ENCODE measurements at places on chromosomes 1 and 21.

DNA sequence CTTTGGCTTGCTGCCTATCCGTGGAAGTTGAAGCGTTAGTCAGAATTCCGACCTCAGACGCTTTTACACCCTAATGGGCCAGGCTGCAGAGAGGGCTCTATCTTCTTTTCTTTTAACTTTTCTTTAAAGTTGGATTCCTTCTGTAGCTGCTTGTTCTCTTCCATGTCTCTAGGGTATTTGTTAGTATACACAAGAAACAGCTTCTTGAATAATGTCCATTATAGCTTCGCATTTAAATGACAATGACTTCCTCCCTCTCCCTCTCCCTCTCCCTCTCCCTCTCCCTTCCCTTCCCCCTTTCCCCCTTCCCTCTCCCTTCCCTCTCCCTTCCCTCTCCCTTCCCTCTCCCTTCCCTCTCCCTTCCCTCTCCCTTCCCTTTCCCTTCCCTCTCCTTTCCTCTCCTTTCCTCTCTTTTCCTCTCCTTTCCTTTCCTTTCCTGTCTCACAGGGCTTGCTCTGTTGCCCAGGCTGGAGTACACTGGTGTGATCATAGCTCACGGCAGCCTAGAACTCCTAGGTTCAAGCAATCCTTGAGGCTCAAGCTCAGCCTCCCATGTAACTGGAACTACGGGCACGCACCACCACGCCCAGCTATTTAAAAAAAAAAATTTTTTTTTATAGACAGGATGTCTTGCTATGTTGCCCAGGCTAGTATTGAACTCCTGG lies 33.0 kb downstream of the RIPPLY3 start:
- H3K27ac ChIP-seq = no peak overlapping the region
- H3K27me3 ChIP-seq = peaks cover 4% of the 10 kb centered on the region
- H3K36me3 ChIP-seq = no peaks in the 10 kb centered on the region
- no peak overlapping the region for H3K4me3 ChIP-seq
- no peaks in the 10 kb centered on the region for H3K4me1 ChIP-seq
- no peak for DNase-seq

DNA sequence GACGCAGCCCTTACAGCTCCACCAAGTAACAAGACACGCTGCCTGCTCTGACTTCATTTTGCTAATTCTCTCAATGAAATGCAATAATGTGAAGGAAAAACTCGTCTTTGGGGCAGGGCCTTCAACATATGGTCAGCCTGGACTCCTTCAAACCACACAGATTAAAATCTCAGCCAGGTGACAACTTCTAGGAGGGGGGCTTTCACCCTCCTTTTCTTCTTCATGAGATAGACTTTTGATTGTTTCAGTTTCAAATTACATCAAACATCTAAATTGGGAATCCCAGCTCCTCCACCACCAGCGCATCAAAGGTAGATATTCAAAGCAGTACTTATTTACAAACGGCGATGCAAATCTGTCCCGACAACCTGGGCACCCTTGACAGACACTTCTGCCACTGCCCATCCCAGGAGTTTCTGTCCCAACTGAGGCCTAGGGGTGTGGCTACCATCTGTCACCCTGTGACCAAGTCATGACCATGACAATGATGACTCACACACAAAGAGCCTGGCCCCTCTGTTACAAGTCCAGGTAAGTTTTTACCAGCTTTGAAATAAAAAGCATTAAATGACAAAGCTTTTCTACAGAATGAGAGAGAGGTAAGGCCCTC lies 29.7 kb downstream of the SSBP3 start:
- H3K4me3 ChIP-seq = no peak overlapping the region
- no peaks in the 10 kb centered on the region for H3K4me1 ChIP-seq
- H3K27ac ChIP-seq = no peak overlapping the region
- no peaks in the 10 kb centered on the region for H3K36me3 ChIP-seq

- no peaks in the 10 kb centered on the region for H3K36me3 ChIP-seq
- H3K4me3 ChIP-seq = no peak overlapping the region
- H3K4me1 ChIP-seq = peaks cover 6% of the 10 kb centered on the region
- DNase-seq = no peak
- H3K27ac ChIP-seq = no peak overlapping the region
- H3K27me3 ChIP-seq = peaks cover 10% of the 10 kb centered on the region
Measured at GRCh38 chr1:91619881-91620280, 119.2 kb downstream of the CDC7 start.

DNA sequence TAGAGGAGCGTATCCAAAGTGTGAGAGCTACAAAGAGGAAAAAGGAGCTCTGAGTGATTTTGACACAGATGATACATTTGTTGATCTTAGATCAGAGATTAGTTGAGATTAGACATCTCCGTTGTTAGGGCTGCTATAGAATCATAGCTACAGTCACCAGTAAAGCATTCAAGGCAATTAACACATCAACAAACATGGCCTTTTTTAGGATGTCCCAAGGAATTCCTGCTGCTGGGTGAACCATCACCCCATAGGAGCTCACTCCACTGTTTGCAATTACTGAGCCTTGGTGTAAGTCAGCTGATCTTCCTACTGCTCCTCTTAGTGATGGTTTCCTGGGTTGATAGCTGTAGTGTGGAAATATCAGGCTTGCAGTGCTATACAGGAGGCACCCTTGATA lies 6.7 kb upstream of the RSRP1 start:
- peak; percentile 69 for DNase-seq
- H3K36me3 ChIP-seq = no peaks in the 10 kb centered on the region
- peak overlapping the region; percentile 65 for H3K27ac ChIP-seq
- H3K4me3 ChIP-seq = no peak overlapping the region
- peaks cover 29% of the 10 kb centered on the region for H3K4me1 ChIP-seq

DNA sequence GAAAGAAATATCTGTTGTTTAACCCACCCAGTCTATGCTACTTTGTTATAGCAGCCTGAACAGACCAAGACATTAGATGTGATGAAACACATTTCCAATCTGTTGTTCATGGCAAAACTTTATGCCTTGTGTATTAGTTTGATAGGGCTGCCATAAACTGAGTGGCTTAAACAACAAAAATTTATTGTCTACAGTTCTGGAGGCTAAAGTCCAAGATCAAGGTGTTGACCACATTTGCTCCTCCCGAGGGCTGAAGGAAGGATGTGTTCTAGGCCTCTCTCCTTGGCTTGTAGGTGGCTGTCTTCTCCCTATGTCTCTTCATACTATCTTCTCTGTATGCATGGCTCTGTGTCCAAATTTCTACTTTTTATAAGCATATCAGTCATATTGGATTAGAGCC lies 94.1 kb upstream of the HIVEP3 start:
- no peak for DNase-seq
- no peaks in the 10 kb centered on the region for H3K36me3 ChIP-seq
- no peak overlapping the region for H3K27ac ChIP-seq
- no peaks in the 10 kb centered on the region for H3K27me3 ChIP-seq
- H3K4me1 ChIP-seq = no peaks in the 10 kb centered on the region

- DNase-seq = peak; percentile 85
- H3K27ac ChIP-seq = no peak overlapping the region
- peaks cover 4% of the 10 kb centered on the region for H3K4me1 ChIP-seq
- no peak overlapping the region for H3K4me3 ChIP-seq
Measured at GRCh38 chr21:36247316-36248010, 72.5 kb upstream of the MORC3 start.

- peaks cover 10% of the 10 kb centered on the region for H3K4me1 ChIP-seq
- DNase-seq = no peak
- H3K36me3 ChIP-seq = no peaks in the 10 kb centered on the region
- H3K4me3 ChIP-seq = no peak overlapping the region
- H3K27me3 ChIP-seq = no peaks in the 10 kb centered on the region
- no peak overlapping the region for H3K27ac ChIP-seq
Measured at GRCh38 chr1:111778066-111778465, 22.4 kb downstream of the DDX20 start.

DNA sequence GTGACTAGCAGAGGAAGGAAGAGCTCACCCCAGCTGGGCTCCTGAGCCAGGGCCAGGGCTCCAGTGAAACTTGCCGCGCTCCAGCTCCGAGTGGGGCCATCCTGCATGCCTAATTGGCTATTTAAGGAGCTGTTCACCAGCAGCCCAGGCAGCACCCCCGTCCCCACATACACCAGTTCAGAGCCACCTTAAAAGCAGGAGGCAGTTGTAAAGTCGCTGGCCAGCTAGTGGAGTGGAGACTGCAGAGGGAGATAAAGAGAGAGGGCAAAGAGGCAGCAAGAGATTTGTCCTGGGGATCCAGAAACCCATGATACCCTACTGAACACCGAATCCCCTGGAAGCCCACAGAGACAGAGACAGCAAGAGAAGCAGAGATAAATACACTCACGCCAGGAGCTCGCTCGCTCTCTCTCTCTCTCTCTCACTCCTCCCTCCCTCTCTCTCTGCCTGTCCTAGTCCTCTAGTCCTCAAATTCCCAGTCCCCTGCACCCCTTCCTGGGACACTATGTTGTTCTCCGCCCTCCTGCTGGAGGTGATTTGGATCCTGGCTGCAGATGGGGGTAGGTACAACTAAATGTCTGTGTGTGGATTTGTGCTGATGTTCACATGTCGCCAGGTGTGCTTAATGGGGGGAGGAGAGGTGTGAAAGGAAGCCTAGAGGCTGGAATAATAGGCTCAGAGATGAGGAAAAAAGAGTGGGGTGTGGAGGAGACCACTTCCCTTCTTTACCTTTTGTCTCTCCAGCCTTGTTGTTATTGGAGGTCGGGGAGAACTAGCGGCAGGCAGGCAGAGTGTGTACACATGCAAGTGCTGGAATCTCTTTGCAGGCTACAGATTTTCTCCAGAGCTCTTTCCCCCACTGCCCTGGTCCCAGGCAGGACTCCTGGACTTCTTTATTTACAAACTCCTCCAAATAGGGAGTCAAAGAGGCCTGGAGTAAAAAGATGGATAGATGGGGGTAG lies at the start of gene CA14:
Gene CA14 (plus strand): TSS at position 151 of the 962 bp plus-strand sequence. CDS start 355 bp downstream, at position 506.
- peak; percentile 69 for DNase-seq
- H3K36me3 ChIP-seq = no peaks in the 10 kb centered on the region
- H3K27me3 ChIP-seq = peaks cover 30% of the 10 kb centered on the region
- peaks cover 17% of the 10 kb centered on the region for H3K4me1 ChIP-seq
- H3K4me3 ChIP-seq = peak within 1 kb of the TSS; percentile 40
- no peak within 1 kb of the TSS for H3K27ac ChIP-seq

GRCh38 chr1:6745073-6745472 lies 40.2 kb upstream of the CAMTA1 start:
- DNase-seq = no peak
- peaks cover 14% of the 10 kb centered on the region for H3K4me1 ChIP-seq
- H3K36me3 ChIP-seq = no peaks in the 10 kb centered on the region
- H3K27me3 ChIP-seq = peaks cover 19% of the 10 kb centered on the region
- no peak overlapping the region for H3K4me3 ChIP-seq
- H3K27ac ChIP-seq = no peak overlapping the region

DNA sequence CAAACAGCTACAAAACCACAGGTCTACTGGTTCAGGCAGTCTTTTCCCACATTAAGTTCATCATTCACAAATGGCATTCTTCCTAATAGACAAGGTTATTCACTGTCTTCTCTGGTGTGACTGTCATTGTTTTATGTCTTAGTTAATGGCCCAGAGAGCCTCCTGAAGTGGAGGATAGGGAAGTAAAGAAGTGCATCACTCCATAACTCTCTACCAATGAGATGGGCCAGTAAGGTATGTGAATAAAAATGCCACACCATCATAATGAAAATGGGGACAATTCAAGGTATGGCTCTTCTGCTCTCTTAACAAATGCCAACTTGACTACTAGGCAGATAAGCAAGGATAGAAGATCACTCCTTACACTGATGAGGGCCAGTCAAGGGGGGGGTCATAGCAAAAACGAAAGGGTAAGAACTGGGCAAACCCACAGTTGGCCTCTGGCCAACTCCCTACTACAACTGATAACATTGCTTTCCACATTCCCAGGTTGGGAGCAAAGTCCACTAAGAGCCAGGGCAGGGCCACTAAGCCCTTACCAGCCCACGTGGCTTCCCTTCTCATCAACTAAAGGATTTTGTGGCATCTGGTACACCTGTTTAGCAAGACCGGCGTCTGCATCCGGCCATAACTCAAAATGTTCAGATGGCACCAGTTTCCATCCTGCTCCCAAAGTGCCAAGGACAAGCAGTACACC lies 10.0 kb downstream of the PABPC4 start:
- no peak overlapping the region for H3K27ac ChIP-seq
- H3K27me3 ChIP-seq = no peaks in the 10 kb centered on the region
- no peak overlapping the region for H3K4me3 ChIP-seq

DNA sequence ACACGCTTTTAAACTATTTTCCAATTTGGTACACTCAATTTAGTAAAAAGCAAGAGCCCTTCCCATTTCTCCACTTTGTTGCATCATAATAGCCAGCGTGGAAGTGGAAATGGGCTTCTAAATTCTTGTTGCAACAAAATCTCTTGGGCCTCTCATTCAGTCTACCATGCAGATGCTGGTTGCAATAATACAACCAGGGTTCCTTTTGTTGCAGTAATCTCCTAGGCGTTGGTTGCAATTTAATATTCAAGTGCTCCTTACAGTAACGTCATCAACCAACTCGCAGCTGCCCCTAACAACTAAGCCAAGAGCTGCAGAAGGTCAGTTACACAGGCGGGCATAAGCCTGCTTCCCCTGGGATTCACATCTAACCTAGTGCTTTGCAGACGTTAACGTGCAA lies 2.7 kb upstream of the HDGF start:
- H3K4me3 ChIP-seq = no peak overlapping the region
- DNase-seq = no peak
- peaks cover 4% of the 10 kb centered on the region for H3K36me3 ChIP-seq
- H3K27me3 ChIP-seq = no peaks in the 10 kb centered on the region

GRCh38 chr1:196951711-196952394 lies 8.3 kb downstream of the CFHR2 start:
- no peaks in the 10 kb centered on the region for H3K36me3 ChIP-seq
- H3K27ac ChIP-seq = no peak overlapping the region
- no peaks in the 10 kb centered on the region for H3K4me1 ChIP-seq
- H3K4me3 ChIP-seq = no peak overlapping the region

- no peak overlapping the region for H3K27ac ChIP-seq
- no peak overlapping the region for H3K4me3 ChIP-seq
Measured at GRCh38 chr1:182279724-182280503, 111.7 kb downstream of the GLUL start.

GRCh38 chr1:39936724-39937491 lies 18.0 kb upstream of the MFSD2A start:
- peaks cover 13% of the 10 kb centered on the region for H3K4me1 ChIP-seq
- H3K27me3 ChIP-seq = no peaks in the 10 kb centered on the region
- no peak overlapping the region for H3K4me3 ChIP-seq
- no peaks in the 10 kb centered on the region for H3K36me3 ChIP-seq

GRCh38 chr1:65459397-65459768 lies 38.9 kb downstream of the LEPR start:
- peak; percentile 76 for DNase-seq
- H3K36me3 ChIP-seq = no peaks in the 10 kb centered on the region
- H3K4me3 ChIP-seq = no peak overlapping the region
- H3K27me3 ChIP-seq = no peaks in the 10 kb centered on the region
- H3K4me1 ChIP-seq = peaks cover 11% of the 10 kb centered on the region
- H3K27ac ChIP-seq = peak overlapping the region; percentile 10

GRCh38 chr1:48665708-48666407 lies 110.8 kb downstream of the BEND5 start:
- H3K27me3 ChIP-seq = no peaks in the 10 kb centered on the region
- no peak overlapping the region for H3K4me3 ChIP-seq
- H3K4me1 ChIP-seq = no peaks in the 10 kb centered on the region
- H3K36me3 ChIP-seq = no peaks in the 10 kb centered on the region
- DNase-seq = no peak
